ENCODE measurements at places on chromosomes 6 and 20. TPM values are rescaled to one million over a fixed set of nuclear protein-coding genes. Genes with fewer than 3 reads are reported as not detected.

The AVP gene
- total RNA-seq = not detected

The SLC13A3 gene
- 1.1 TPM for total RNA-seq

The EDN3 gene
- 0.27 TPM for total RNA-seq

The GRM4 gene
- not detected for total RNA-seq

The MOXD1 gene
- 20.8 TPM for total RNA-seq

The CTSZ gene
- total RNA-seq = 144 TPM

The RIPPLY2 gene
- not detected for total RNA-seq

The CLPSL2 gene
- total RNA-seq = not detected

The MED23 gene
- total RNA-seq = 29.6 TPM

The CALHM6 gene
- 1.3 TPM for total RNA-seq

The ZNF391 gene
- total RNA-seq = 4.6 TPM

The SSTR4 gene
- not detected for total RNA-seq

The RNGTT gene
- total RNA-seq = 10.0 TPM

The AGER gene
- 2.8 TPM for total RNA-seq

The CD83 gene
- total RNA-seq = 1.1 TPM

The ASIP gene
- total RNA-seq = not detected

The EZR gene
- total RNA-seq = 46.0 TPM

The RAB44 gene
- not detected for total RNA-seq

The SLC22A3 gene
- total RNA-seq = 23.3 TPM

The TAAR2 gene
- total RNA-seq = not detected

The MAPK14 gene
- 61.9 TPM for total RNA-seq

The ZMYND8 gene
- 46.0 TPM for total RNA-seq

The SLC32A1 gene
- not detected for total RNA-seq

The PTCRA gene
- total RNA-seq = not detected

The LST1 gene
- total RNA-seq = 19.8 TPM

The NOTCH4 gene
- total RNA-seq = 5.4 TPM

The TGM3 gene
- not detected for total RNA-seq

The NRN1 gene
- 6.0 TPM for total RNA-seq

The OSER1 gene
- total RNA-seq = 65.3 TPM

The VPS16 gene
- total RNA-seq = 19.4 TPM

The GSTA5 gene
- not detected for total RNA-seq

The COL21A1 gene
- total RNA-seq = 110 TPM

The CRYBG1 gene
- total RNA-seq = 16.8 TPM

The MUC21 gene
- not detected for total RNA-seq

The CALHM4 gene
- total RNA-seq = not detected

The HBS1L gene
- total RNA-seq = 37.1 TPM

The TMEM244 gene
- not detected for total RNA-seq

The MMP24 gene
- total RNA-seq = 0.16 TPM

The THEMIS gene
- 0.41 TPM for total RNA-seq

The GHRH gene
- total RNA-seq = not detected

Measured in sigmoid colon (tissue), 7 donors.